ENCODE measurements at places on chromosomes 6 and 20.

- DNase-seq = peak; percentile 74
These were observed 264.3 kb upstream of the PLN start for GRCh38 chr6:118283766-118284165.

GRCh38 chr6:20058912-20059311, 153.4 kb downstream of the MBOAT1 start:
- DNase-seq = no peak

- DNase-seq = no peak
These were observed 212.8 kb upstream of the FUT9 start for GRCh38 chr6:95802978-95803377.

DNA sequence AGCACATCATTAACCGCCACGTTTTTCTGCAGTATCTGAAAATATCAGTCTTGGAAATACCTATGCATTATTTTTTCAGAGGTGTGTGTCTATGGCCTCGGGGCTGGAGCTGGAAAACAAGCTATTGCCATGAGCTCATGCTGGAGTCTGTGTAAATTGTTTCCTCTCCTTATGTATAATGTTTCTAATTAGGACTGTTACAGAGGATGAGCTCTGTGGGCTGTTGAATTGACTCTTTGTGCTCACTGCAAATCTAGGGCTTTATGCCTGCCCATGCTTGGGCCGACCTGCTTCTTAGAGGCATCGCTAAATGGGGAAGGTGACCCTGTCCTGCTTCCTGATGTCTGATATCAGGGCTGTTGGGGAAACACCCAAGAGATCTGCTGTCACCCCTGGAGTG, 80.8 kb upstream of the SLC22A16 start:
- no peak for DNase-seq

- no peak for DNase-seq
These were observed 26.9 kb upstream of the FUCA2 start for GRCh38 chr6:143538374-143538773.

DNA sequence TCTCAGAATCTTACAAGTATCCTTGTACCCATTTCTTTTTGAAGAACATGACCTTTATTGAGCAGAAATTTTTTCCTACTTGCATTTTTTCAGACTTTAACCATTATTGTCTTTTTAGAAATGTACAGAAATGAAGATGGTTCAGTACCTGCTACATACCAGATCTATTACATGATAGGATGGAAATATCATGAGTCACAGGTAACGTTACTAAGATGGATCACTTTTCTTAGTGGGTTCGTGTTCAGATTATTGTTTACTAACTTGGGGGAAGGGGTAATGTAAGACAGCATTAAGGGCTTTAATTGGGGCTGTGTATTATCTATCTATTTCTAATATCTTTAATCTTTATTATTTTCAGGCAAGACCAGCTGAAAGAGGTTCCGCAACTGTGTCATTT, 31.9 kb downstream of the NDUFAF5 start:
- no peak for DNase-seq

GRCh38 chr20:44291754-44292153, 19.2 kb downstream of the FITM2 start:
- no peak for DNase-seq

DNA sequence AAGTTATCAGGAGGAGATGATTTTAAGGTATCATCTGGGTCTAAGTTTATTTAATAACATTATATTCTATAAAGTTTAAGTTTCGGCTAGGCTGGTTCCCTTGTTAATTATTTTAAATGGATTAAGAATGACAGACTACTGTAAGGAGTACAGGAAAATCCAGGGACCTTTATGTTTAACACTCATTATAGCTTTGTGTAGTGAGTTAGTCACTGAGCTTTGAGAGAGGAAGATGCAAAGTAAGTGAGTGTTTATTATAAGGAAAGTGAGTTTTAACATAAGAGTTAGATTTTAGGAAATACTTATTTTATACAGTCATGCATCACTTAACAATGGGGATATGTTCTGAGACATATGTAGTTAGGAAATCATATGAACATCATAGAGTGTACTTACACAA, 485.5 kb downstream of the MMUT start:
- DNase-seq = no peak

GRCh38 chr6:43639984-43640800, 4.6 kb downstream of the MAD2L1BP start:
- no peak for DNase-seq

- DNase-seq = no peak
These were observed 29.1 kb downstream of the RPS12 start for GRCh38 chr6:132843316-132844035.

DNA sequence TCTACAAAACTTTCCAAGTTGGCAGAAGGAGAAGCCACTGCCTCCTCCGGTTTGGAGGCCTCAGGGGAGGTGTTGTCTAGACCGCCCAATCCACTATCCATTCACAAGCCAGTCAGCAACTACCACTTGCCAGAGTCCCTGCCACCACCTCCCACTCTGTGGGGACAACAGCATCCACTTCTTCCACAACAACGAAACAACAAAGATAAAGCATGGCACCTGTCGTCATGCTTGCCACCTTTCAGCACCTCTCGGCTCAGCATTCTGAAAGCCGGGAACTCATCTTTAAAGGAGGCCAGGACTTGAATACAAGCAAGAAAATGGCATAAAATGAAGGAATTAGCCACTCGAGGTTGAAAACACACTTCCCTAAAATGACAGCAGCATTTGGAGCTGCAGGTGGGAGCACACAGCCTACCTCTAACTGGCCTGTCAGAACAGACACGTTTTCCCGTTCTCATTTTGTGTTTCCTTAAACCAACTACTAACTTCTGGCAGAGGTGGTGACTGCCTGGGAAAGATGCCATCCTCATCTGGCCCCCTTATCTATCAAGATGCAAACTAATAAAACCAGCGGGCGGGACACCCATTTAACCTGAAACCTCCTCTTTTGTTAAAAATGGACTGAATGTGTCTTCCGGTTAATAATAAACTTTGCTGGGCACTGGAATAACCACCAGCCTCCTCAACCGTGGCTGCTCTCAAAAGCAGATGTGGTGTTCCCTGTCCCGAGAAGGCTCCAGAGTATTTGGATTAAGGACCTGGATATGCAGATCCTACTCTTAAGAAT, 21.7 kb downstream of the YTHDF1 start:
- DNase-seq = no peak

DNA sequence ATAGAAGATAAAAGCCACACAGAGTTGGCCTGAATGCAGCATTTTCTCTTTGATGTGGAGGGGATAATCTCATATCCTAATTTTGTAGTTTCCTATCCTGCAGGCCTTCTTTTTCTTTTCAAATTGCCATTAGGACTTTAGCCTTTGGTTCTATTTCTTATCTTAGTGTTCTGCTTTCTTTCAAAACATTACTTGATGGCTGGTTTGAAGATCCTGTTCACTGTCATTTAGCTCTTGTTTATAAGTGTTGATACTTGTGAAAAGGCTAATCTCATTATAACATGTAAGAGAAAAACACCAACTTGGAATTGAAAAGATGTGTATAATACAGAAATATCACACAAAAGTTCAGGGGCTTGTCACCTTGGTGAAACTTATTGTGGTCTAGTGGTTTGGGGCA, 54.6 kb upstream of the PKIB start:
- no peak for DNase-seq

- no peak for DNase-seq
These were observed 9.0 kb upstream of the NCOA6 start for GRCh38 chr20:34834459-34834893.
